ENCODE measurements at places on chromosomes 13 and 19.

DNA sequence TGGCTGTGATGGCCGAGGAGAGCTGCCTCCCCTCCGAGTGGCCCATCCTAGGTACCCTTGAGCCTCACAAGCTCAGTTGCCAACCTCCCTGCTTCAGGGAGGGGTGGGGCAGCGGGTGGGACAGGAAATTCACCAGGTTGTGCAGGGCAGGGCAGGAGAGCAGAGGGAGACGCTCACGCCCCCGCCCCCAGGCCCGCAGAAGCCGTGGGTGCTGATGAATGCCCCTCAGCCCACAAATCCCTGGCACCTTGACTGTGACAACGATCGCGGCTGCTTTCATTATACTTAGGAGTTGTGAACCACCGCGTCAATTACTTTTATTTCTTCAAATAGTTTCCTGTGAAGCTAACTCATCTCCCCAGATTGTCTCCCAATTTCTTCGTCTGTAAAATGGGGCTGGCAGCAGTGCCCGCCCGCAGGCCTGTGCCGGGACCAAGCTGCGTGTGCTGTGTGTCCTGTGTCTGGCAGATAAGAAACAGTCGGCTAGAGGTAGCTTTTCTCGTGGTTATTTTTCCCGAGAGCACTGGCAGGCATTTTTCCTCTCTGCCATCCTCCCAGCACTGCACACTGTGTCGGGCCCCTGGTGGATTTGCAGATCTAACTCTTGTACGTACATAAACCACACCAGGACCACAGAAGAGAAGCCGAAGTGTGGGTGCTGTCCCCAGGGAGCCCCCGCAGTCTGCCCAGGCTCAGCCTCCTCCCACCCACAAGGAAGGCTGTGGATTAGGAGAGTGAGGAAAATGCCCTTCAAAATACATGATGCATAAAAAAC is 7.9 kb upstream of the RASA3 start:
- no peak for DNase-seq

DNA sequence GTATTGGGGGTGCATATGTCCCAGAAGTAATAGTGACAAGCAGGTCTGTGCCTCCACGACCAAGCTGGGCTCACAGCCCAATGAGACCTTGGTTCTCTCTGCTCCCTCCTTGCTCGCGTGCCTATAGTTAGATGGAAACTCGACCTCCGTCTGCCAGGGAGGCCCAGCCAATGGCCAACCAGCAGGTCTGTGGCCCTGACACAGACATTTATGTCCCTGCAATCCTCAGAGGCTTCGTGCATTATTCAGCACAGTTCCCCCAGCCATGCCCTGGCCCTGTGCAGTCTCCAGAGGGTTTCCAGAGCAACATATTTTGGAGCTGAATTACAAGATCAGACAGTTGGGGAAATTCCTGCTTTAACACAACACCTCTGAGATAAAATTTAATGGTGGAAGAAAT is 105.1 kb downstream of the UQCRFS1 start:
- no peak for DNase-seq

- DNase-seq = peak; percentile 63
Observed at GRCh38 chr13:98938801-98939200, 39.1 kb downstream of the DOCK9 start.

- DNase-seq = no peak
Observed at GRCh38 chr19:39845584-39845932, 621 bp downstream of the FBL start.

- DNase-seq = no peak
Observed at GRCh38 chr13:53124623-53125022, 96.0 kb downstream of the OLFM4 start.

- peak; percentile 13 for DNase-seq
Observed at GRCh38 chr13:44718467-44718866, 142.3 kb upstream of the TSC22D1 start.

DNA sequence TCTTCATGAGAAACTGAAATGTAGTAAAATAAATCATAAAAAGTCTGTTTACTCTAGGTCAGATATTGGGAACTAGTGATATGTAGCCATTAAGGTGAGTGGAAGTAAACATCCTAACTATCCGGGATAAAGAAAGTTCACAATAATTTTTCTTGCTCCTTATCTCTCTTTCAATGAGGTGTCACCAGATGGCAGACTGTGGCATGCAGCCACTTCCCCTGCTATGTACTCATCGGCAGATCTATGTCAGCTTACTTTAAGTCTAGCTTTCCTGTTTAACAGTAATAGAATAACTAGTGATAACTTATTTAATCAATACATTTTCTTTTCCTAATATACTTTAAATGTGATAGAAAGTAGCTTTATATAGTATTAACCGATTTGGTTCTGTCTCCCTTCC is 181.9 kb downstream of the NDFIP2 start:
- no peak for DNase-seq

- peak; percentile 98 for DNase-seq
Observed at GRCh38 chr13:113208421-113209335, at the start of gene PCID2. Gene PCID2, minus strand, starts transcription at chr13:113208669. Its CDS starts 35 bp downstream, at chr13:113208634.

DNA sequence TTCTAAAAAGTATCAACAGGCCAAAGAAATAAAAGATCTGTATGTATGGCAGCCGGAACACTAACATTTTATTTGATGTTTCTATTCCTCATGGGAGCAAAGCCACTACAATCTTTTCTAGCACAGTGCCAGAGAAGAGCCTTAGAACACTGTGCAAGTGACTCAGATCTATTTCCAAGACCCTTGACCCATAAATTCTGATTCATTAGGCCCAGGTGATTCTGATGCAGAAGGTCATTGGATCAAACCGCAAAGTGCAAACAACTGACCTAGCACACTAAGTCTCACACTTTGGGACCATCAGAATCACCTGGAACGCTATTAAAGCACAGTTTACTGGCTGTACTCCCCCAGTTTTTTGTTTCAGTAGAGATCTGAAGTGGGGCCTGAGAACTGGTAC is 87.6 kb downstream of the MYCBP2 start:
- DNase-seq = no peak

DNA sequence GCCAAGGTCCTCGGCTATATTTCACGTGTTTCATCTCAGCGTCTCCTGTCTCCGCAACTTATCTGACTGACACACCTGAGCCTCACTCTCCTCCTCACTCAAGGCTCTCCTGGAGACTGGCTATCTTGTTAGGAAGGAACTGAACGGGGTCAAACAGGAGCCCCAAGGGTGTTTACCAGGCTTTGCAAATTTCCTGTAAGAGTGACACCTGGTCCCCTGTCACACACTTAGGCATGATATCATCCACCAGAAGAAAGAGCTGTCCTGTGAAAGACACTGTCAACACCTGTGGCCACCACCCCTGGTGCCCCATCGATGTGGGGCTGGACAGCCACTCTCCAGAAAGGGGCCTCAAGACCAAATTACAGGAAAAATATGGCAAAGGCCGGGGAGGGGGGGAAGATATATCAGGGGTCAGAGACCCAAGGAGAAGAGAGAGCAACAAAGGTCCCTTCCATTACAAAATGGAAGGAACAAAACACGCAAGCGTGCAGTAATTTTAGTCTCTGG is 2.9 kb downstream of the CD70 start:
- DNase-seq = peak; percentile 45

DNA sequence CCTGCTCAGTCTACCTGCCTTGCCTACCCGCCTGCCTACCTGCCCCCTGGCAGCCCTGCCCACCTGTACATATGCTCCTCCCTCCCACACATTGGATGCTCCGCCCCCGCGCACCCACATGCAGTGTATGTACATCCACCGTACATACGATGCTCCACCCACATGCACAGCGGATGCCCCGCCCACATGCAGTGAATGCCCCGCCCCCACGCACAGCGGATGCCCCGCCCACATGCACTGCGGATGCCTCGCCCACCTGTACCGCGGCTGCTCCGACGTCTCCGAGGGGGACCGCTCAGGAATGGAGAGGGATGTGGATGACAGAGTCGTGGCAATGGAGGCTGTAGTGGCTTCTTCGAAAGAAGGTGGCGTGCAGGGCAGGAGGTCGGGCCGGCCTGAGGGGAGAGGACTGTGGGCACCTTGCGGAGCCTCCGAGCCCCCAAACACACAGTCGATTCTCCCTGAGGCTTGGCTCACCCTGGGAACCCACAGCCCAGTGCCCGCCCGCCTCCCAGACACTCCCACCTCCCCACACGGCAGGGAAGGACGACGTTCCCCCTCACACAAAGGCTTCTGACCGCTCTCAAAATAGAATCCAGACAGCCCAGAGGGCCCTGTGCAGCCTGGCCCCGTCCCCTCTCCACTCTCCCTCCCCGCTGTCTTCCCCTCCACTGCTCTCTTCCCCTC is 16.5 kb upstream of the CACTIN start:
- DNase-seq = no peak

DNA sequence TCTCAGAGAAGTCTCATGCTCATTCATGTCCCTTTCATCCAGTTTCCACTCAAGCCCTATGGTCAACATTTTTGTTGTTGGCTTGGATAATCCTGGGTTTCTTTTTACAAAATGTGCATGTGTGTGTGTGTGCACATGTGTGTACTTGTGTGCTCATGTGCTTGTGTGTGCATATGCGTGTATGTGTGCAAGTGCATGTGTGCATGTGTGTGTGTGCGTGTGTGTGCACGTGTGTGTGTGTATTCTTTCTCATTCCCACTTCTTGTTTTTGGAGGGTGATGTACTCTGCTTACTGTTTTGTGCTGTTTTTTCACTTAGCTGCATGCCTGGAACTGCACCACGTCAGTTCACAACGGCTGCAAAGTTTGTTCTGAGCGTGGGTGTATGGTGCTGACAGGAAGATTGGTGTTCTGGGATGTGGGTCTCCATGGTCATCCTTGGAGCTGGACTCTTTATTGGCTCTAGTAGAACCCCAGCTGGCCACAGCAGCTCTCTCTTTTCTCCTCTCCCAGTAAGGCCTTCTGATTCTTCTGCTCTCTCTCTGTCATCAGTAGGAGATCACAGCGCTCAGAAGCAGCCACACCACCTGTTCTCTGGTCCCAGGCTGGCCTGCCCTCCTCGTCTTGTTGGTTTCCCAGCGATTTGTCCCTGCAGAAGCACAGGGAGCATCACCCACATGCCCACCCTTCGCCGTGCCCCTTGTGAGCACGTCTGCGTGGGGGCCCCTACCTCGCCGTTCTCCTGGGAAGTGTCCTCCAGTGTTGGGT is 60.8 kb downstream of the SOX1 start:
- no peak for DNase-seq

DNA sequence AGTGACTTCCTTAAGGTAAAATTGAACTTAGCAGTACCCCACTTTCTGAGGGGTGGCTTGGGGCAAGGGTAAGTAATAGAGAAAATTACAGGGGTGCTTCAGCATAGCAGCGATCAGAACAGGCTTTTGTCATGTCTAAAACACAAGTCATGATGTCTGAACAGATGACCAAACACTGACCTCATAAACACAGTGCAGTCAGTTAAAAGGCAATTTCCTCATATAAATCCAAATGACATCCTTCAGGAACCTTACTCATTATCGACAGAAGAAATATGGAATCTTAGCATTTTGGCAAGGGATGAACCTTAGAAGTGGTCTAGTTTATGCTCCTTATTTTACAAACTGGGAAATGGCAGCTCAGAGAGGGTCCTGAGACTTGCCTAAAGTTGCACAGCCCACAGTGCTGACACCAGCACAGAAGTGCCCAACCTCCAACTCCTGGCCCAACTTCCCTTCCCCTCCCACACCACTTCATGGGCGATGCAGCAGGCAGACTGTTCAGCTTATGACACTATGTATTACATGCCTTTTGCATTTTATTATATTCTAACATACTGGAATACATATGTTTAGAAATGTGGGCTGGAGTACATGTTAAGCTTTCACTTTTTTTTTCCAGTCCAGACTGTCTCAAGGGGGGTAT is 3.6 kb downstream of the GJA3 start:
- no peak for DNase-seq

DNA sequence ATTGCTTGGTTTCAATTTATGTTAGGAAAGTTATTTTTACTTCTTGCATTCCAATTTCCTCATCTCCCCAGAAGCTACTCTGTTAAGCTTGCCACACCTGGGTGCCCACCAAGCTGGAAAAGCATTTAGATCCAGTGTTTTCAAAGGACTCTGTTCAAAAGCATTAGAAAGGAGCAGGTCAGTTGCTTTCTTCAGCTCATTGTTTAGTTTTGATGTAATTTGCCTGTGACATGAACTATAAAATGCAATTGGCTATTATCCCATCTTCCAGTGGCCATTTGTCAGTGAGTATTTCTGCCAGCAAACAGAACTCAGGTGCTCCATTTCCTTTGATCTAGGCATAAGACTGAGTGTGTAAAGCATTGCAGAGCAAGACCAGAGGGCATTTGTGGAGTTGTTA is 46.7 kb upstream of the RNF113B start:
- no peak for DNase-seq

DNA sequence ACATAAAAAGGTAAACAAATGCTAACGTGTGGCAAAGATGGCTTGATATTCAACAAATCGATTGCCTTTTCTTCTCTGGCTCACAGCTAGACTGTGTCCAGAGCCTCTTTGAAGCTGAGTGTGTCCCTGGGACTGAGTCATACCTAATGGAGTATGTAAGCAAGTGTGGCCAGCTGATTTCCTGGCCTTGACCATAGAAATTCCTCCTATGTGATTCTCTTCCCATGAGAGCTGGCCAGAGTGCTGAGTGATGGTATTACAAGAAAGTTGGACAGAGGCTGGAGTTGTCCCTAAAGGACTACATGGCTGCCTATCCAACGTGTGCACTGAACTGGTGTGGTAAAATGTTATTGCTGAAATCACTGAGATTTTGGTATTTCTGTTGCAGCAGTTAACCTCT is 320.1 kb upstream of the SLC10A2 start:
- no peak for DNase-seq

DNA sequence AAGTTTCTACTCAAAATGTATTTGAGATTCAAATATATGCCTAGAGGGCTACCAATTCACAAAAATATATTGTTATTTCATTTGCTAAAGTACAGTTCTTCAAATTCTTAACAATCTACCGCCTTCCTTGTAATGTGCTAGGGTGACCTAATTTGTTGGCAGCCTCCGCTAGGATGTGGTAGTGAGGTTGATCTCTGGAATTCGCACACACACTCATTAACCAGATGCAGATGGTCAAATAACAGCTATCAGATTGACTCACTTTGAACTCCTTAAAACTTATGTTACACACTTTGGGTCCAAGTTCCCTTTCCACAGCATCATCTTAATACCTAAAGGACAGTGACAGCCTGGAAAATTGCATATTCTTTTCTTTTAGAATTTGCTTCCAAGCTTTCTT is 367.3 kb downstream of the DCT start:
- DNase-seq = no peak

DNA sequence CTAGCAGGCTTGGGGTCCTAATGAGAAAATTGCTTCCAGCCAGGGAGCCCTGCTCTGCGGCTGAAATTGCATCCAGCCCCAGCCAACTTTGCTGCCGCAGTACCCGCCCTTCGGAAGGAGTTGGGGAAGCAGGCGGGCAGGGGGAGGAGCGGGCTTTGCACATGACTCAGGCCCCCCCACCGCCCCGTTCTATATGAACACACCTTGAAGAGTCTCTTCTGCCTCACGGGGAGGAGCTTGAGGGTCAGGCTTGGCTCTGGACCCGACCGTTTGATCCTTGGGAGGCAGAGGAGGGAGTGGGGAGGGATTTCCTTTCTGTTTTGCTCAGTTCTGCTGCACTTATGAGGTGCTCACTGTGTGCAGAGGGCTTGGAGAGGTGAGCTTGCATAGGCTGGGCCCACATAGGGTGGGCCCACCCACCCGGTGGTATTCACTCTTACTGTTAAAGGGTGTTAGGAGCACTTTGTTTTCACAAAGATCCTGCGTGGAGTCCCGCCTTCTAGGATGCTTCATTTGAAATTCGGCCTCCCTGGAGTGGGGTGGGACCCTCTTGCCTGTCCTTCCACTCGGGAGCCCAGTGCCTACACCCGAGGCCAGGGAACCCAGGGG is 46.5 kb downstream of the LYL1 start:
- DNase-seq = peak; percentile 70
